ENCODE measurements at places on chromosomes 13 and 19.

GRCh38 chr13:104008541-104009435, 942.6 kb upstream of the SLC10A2 start:
- DNase-seq: peak; percentile 53

GRCh38 chr13:98420554-98421175, 156.2 kb downstream of the STK24 start:
- DNase-seq: no peak

- DNase-seq: no peak
Observed at GRCh38 chr19:17302391-17303166, 646 bp downstream of the ABHD8 start.

DNA sequence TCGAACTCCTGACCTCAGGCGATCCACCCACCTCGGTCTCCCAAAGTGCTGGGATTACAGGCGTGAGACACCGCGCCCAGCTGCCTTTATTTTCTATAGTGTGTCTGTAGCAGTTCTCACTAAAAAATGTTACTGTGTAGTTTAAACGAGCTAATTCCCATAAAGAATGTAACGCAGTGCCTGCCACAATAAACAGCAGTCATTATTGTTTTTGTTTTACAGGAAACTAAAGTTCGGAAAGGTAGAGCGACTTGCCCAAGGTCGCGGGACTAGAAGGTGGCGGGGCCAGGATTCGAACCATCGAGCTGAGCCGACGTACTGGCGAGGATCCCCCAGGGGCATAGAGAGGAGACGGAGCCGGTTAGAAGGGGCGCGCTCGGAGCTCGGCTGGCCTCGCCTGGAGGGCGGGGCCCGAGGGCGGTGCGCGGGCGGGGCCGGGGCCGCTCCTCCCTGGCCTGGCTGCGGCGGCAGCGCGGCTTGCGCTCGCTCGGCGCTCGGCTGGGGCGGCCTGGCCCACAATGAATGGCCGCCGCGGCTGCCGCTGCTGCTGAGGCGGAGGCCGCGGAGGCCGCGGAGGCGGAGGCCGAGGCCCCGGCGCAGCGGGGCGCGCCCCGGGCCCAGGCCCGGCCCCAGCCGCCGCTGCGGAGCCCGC, at the start of gene NACC1:
TSS of gene NACC1 (plus strand) at position 493 of the 652 bp plus-strand sequence. CDS start 16,944 bp downstream, outside the sequence.
- DNase-seq: peak; percentile 80

GRCh38 chr19:32012206-32012605, 333.2 kb upstream of the ZNF507 start:
- no peak for DNase-seq

DNA sequence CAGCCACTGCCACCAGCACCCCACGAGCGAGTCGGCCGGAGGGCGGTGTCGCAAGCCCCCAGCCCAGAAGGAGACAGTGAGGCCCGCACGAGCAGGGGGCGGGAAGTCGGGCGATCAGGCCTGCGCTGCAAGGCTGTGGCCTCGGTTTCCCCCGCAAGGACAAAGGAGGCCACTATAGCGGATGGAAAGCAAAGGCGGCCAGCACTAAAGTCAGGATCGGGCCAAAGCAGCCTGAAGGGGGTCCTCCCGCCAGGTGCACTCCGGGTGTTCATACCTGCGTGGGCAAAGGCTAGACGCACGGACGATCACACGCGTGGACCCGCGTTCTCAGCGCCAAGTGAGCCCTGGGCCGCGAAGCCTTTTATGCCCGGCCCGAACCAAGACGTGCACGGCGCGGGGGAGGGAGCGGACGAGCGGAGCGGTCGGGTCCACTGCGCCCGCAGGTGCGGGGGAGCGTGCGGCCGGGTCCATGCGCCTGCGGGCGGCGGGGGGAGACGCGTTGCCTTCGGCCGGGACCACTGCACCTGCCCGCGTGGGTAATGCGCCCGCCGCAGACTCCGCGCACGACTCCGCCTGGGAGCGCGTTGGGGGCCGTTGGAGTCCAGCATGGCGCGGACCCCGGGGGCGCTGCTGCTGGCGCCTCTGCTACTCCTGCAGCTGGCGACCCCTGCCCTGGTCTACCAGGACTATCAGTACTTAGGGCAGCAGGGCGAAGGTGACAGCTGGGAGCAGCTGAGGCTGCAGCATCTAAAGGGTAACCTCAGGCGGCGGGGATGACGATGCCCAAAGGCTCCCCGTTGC, at the start of the genes PRDX2 and THSD8:
TSS of gene PRDX2 (minus strand) at position 335 of the 801 bp plus-strand sequence. CDS start 539 bp downstream, outside the sequence.
TSS of gene THSD8 (plus strand) at position 604 of the 801 bp plus-strand sequence. CDS start at position 607, 3 bp downstream.
- no peak for DNase-seq

GRCh38 chr19:48962849-48963165, 2.3 kb upstream of the FTL start:
- no peak for DNase-seq

GRCh38 chr13:73765651-73766384, 368.4 kb downstream of the KLF12 start:
- peak; percentile 70 for DNase-seq

DNA sequence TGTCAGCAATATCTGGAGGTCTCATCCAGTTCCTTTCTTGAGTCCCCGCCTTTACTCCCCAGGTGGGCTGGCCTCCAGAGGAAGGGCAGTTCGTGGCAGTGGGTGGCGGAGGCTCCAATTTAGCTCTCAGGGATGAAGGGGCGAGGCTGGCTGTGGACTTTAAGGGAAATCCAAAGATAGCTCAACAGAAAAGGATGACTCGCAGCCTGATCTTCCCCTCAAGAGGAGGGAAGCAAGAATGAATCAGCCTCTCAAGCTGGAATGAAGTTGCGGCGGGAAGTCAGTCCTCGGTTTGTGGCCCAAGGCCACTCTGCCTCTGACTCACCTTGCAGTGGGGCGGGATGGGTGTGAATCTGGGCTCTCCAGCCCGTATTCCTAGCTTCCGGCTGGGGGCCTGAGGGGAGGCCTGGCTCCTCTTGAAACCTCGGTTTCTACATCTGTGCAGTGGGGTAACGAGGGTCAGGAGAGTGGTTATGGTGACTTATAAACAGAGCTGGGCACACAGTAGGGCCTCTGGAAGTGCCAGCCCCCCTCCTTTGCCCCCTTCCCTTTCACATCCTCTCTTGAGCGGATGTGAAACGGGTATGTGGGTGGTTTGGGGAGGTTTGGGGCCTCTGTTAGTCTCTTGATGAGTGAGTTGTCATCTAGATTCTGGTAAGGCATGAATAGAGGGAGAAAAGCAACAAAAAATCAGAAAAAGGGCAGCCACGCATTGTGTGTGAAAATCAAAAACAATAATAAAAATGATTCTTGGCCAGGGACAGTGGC, 10.5 kb upstream of the SMG9 start:
- DNase-seq: peak; percentile 95

- DNase-seq: no peak
Observed at GRCh38 chr19:8593931-8594330, 16.6 kb downstream of the ADAMTS10 start.

GRCh38 chr13:39788102-39788501, 132.6 kb downstream of the COG6 start:
- no peak for DNase-seq

GRCh38 chr19:31586282-31586681, 237.0 kb upstream of the TSHZ3 start:
- no peak for DNase-seq

DNA sequence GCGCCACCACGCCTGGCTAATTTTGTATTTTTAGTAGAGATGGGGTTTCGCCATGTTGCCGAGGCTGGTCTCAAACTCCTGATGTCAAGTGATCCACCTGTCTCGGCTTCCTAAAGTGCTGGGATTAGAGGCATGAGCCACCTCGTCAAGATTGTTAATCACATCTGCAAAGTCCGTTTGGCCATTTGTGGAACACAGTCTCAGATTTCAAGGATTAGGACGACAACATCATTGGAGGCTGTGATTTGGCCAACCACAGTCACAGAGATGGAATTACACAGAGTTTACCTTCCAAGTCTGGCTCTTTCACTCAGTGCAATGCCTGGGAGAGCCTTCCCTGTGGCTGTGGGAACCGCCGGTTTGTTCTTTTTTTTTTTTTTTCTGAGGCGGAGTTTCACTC, 17.8 kb downstream of the SULT2B1 start:
- DNase-seq: no peak

GRCh38 chr13:72959643-72960042, 99.2 kb upstream of the KLF5 start:
- no peak for DNase-seq

- peak; percentile 36 for DNase-seq
Observed at GRCh38 chr19:15297416-15298224, 34.7 kb downstream of the BRD4 start.

DNA sequence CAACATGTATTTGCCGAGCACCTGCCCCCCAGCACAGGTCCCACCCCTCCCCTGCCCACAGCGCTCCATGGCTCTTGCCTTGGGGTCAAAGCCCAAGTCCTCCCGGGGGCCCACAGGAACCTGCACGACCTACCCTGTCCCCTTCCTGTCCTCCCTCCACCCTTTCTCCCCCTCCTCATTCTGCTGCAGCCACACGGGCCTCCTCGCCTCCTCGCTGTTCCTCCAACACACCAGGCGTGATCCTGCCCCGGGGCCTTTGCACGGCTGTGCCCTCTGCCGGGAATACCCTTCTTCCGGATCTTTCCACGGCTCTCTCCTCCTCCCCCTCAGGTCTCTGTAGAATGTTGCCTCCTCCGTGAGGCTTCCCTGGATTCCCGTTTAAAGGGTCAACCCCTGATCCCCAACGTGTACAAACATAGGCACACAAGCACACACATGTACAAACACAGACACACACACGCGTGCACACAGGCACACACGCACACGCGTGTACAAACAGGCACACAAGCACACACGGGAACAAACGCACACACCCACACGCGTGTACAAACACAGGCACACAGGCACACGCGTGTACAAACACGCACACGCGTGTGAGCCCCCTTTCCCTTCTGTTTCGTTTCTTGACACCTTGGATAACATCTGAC, 2.8 kb downstream of the MADCAM1 start:
- no peak for DNase-seq

Data from brain microvascular endothelial cell (primary cell).